NCI-H1417 treated with DMSO at 0.1 percent for 48 hours (cell line): ENCODE measurements at places on chromosomes 6 and 20.

GRCh38 chr6:12203001-12203400 lies 87.2 kb upstream of the EDN1 start:
- DNase-seq = no peak

DNA sequence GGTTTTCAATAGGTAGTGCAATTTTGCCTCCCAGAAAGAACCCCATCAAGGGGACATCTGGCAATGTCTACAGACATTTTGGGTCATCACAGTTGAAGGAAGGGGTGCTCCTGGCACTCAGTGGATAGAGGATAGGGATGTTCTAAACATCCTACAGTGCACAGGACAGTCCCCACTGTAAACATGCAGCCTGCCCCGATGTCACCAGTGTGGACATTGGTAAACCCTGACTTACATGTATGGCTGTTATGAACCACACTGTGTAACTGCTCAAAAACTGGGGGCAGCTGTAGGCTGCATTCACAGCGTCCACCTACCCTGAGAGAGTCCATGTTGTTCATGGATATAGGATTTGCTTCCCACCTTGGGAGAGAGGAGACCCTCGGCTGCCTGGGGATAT lies 79.3 kb upstream of the FOXQ1 start:
- DNase-seq = no peak

DNA sequence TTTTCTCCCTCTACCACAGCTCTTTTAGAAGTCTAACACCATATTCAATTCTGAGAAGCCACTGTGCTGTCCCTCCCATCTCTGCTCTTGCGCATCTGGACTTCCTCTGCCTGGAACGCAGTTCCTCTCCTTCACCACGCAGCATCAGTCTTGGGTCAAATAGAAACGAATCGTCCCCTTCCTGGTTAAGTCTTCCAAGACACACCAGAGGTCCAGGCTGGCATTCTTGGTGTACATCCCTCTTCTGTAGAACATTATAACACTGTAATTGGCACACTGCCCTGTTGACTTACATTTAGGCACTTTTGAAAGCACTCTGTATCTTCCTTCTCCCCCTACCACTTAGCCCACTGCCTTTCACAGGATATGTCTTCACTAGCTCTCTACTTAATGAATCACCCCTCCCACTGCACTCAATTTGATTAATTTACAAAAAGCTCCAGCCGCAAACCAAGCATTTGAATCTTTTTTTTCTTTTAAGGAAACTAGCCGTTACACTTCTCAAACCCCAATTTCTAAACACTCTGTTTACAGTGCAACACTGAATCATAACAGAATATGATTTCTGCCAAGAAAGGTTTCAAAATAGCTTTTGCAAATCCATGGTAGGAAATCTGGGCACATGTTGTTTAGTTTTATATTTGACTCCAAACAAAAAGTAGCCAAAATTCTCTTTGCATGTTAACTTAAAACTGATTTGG lies 140.8 kb upstream of the CARMIL1 start:
- no peak for DNase-seq

DNA sequence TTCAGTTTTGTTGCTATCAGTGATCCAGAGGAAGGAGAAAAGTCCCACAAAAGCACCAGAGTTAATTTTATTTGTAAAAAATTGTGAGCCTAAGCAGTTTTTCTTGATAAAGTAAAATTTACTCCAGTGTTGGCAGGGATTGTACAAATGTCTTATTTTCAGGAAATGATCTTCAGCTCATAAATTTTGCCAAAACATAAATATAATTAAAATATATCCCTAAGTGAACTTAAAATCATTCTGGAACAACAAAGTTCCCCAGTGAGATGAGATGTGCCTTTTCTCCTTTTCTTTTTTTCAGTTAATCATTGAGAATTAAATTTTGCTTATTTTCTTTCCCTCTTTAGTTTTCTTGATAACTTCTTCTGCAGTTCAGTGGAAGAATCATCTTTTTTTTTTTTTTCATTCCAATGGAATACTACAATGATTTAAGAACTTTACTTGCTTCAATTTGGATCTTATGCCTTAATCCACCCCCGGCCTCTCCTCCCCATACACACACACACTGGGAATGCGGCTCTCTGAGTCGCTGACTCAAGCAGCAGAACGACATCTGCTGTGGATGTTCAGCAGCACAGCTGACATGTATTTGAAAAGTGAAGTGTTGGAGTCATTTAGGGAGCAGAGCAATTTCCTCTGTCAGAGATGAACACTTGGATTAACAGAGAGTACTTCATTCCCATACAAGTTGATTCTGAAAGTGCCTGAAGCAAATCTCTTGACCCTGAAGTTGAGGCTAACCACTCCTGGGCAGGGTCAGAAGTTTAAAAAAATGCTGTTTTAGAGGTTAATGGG lies 27.7 kb upstream of the LAMA4 start:
- no peak for DNase-seq

DNA sequence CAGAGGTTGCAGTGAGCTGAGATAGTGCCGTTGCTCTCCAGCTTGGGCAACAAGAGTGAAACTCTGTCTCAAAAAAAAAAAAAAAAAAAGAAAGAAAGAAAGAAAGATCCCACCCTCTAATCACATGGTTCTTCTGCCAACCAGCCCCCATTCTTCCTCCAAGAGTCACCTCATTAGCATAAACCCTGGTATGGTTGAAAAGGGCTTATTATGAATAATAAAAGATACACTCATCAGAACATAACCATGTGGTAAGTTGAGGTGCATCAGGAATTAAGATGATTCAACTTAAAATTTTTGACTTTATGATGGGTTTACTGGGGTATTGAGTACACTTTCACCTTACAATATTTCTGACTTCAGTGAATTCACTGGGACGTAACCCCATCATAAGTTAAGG lies 793 bp upstream of the TRIM40 start:
- no peak for DNase-seq

DNA sequence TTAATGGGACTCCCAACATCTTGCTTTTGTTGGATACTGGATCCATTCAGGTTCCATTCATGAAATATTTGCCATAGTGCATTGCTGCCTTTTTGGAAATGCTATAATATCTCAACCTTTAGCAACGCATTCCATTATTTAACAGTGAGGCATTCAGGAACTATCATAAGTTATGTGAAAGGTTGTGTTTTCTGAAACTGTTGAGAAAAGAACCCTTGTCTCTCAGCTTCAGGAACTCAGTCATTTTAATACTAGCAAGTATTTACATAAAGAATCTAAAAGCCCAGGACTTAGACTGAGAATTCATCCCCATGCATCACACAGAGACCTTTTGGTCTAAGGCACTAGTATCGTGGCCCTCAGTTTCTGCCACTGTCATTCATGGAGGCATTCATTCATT lies 24.9 kb upstream of the SASH1 start:
- DNase-seq = no peak
